Central memory CD4-positive, alpha-beta T cell (primary cell): ENCODE measurements at places on chromosomes 6 and 20.

GRCh38 chr20:38673725-38674091 lies 50.6 kb upstream of the SLC32A1 start:
- DNase-seq = no peak

- DNase-seq = no peak
Measured at GRCh38 chr20:54113566-54113965, 43.2 kb upstream of the BCAS1 start.

DNA sequence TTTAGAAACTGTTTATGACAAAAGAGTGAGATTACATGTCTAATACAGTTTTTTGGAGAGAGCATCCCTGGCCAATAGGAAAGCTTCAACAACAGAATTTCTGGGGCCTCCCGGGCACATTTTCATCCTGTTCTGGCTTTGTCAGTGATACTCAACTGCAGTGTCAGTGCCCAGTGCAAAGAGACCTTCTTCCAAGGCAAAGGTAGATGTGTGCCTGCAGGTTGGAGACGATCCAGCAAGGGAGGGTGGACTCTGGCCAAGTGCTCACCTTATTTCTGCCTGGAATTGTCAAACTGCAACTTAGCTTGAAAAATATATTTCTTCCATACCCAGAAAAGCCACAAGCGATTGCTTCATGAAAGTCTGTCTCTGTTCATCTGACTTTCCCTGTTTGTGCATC lies 211.6 kb upstream of the SNX9 start:
- DNase-seq = no peak

GRCh38 chr20:13422637-13423036 lies 201.6 kb downstream of the ISM1 start:
- no peak for DNase-seq

GRCh38 chr6:53984163-53984562 lies 127.1 kb upstream of the MLIP start:
- DNase-seq = no peak

DNA sequence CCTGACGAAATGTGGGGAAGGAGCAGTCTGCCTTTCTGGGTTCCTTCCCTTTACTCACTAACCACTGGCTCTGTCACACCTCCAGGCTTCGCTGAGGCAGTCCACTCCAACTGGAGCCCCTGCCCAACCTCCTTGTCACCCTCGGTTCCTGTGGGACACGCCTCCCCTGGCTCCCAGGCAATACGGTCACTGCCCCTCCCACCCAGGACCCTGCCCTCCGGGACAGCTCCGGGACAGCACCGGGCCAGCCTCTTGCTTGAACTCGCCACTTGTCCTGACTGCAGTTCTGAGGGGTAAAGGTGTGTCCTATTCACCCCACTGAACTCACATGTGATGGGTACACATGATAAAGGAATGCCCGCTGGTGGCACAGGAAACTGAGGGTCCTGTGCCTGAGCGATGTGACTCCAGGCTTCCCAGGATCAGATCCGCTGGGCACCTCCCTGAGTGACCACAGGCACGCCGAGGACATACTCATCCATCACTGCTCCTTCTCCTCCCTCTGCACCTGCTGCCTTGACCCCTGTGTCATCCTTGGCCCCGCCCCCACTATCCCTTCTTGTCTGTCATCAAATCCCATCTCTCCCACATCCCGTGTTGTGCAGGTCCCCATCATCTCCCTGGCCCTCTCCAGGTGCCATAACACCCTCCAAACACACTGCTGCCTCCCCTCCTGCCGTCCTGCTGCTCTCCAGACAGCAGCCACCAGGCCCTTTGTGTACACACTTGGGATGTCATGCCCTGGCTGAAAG lies 7.9 kb downstream of the SDCBP2 start:
- no peak for DNase-seq

DNA sequence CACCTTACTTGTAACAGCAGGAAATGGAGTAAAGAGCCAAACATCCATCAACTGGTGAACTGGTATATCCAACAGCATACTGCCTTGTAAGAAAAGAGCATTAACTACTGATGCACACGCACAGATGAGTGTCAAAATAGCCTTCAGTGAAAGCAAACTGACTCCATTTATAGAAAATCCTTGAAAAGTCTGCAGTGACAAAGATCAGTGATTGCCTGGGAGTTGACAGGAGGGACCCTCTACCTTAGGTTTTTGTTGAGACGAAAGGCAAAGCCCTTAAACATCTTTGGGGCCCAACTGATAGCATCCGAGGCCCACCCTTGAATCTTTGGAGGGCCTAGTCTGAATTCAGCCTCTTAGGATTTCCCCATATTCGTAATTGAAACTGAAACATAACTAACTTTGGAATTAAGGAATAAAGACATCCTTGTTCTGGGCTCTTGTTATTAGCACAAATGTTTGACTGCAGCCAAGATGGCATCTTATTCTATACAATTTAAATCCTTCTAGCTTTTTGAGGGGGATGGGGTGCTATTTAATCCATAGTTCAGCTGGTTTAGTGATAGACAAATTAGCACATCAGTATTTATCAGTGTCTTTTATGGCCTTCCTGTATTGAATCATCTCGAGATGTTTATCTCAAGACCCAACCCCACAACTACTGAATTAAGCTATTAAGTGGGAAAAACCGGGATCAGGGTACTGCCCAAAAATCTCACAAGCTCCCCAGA lies 13.0 kb downstream of the FBXO5 start:
- no peak for DNase-seq

- no peak for DNase-seq
Measured at GRCh38 chr6:136408204-136408603, 118.6 kb upstream of the BCLAF1 start.

- DNase-seq = no peak
Measured at GRCh38 chr6:11197175-11197536, 35.3 kb downstream of the NEDD9 start.

GRCh38 chr6:26029857-26030653 lies 57.2 kb upstream of the HFE start:
- no peak for DNase-seq

GRCh38 chr6:38783443-38784228 lies 68.5 kb downstream of the DNAH8 start:
- DNase-seq = no peak

DNA sequence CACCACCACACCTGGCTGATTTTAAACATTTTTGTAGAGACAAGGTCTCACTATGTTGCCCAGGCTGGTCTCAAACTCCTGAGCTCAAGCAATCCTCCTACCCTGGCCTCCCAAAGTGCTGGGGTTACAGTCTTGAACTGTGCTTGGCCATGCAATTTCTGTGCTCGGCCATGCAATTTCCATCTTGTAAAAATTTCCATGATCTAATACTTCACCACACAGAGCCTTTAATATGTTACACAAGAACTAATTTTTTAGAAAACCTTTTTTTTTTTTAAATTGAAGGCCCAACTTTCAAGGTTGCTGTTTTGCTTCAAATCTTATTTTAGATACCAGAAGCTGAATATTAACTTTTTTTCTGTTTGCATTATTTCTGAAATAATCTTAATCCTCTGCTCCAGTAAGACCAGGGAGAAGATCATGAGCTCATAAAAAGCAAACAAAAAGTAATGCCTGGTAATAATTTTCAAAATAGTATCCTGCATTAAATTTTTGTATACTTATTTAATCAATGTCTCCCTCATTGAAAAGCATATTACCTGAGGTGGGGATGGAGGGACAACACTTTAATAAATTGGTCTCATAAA lies 38.1 kb upstream of the ARMC2 start:
- no peak for DNase-seq

GRCh38 chr6:90364286-90364685 lies 67.6 kb upstream of the BACH2 start:
- no peak for DNase-seq

DNA sequence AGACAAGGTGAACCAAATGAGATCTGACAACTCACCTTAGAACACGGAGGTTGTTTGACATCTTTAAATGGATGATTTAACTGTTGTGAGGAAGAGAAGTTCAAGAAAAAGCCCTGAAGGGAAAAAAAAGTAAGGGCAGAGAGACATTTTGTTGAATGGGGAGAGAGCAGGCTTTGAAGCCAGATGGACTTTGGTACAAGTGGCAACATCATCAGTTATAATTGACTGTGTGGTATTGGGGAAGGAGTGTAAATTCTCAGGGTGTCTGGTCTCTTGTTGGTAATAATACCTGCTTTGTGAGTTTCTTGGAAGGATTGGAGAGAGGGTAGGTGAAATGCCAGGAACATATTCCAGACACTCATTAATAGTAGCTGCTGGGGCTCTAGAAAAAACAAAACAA lies 21.6 kb downstream of the OGFRL1 start:
- DNase-seq = no peak

DNA sequence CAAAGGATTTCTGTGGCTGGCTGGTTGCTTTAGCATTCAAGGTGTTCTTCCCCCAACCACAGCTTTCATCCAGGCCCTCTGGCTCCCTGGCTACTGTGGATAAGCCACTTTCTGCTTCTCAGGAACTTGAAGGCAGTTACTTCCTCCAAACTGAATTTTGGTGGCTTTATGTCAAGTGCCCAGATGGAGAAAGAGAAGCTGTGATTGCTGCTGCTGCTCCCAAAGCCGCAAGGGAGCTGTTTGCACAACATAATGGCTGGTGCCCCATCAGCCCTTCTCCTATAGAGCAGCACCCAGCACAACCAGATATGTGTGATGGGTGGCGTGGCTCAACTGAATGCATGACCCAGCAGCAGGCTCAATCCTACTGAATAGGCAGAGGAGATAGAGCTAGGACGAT lies 465.2 kb downstream of the MAFB start:
- DNase-seq = no peak

DNA sequence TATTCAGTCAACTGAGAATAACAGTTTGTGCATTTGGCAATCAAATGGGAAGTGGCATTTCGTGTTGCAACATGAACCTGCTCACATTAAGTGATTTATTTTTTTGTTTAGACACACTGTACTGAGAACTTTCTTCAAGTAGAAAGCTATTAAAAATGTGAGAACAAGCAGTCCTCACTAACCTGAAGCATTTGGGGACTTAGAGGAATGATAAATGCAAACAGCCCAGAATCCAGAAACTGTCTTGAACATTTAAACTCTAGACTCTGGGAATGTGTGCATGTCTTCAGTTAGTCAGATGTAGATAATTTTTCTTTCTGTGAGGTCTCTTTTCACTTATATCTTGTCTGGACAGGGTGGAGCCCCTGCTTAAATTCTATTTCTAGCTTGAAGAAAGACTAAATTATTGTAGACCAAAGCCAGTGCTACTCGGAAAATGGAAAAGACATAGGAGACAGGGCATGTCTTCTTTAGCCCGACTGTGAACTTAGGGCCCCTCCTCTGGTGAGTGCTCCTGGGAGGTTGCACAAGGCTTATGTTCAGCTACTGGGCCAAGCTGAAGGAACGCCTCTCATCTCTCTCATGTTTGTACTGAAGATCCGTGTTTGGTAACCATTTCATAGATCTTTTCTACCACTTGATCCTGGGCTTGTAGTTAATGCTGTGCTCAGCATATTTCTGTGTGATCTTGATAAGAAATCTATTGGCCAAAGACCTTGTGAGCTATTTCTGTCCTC lies 70.1 kb downstream of the SLX4IP start:
- no peak for DNase-seq

GRCh38 chr6:20791944-20792343 lies 257.7 kb downstream of the CDKAL1 start:
- no peak for DNase-seq

GRCh38 chr6:88538130-88538706 lies 372.1 kb upstream of the CNR1 start:
- DNase-seq = no peak

- no peak for DNase-seq
Measured at GRCh38 chr6:29981211-29981812, 39.0 kb downstream of the HLA-A start.

DNA sequence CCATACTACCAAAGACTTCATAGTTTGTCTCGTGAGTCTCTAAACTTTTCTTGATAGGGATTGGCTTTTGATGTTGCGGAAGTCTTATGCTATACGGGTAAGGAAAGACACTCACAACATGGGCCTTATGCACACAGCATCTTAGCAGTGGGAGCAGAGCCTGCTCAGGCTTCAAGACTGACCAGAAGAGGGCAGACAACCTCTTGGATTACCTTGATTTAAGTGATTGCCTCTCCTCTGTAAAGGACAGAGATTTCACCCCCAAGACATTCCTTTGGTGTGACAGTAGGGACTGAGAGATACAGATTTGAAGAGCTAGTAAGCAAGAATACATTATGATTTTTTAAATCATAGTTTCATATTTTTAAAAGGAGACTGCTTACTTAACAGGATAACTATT lies 71.0 kb upstream of the SAMD3 start:
- peak; percentile 22 for DNase-seq

- DNase-seq = no peak
Measured at GRCh38 chr20:5168651-5169396, 42.0 kb downstream of the CDS2 start.

DNA sequence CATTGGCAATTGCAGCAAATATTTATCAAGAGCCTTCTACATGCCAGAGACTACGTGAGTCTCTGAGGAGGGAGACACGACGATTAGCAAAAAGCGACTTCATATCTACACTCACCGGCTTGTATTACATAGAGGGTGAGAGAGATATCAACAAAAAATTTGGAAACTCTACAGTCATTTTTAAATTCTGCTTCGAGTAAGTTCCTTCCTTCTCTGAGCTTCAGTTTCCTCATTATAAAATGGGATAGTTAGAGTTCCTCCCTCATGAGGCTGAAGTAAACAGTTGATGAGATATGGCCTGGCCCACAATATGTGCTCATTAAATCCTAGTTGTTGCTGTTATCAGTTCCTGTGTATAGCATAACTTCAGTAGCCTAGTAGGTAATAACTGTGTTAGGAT lies 64.1 kb upstream of the SIRPA start:
- DNase-seq = no peak

DNA sequence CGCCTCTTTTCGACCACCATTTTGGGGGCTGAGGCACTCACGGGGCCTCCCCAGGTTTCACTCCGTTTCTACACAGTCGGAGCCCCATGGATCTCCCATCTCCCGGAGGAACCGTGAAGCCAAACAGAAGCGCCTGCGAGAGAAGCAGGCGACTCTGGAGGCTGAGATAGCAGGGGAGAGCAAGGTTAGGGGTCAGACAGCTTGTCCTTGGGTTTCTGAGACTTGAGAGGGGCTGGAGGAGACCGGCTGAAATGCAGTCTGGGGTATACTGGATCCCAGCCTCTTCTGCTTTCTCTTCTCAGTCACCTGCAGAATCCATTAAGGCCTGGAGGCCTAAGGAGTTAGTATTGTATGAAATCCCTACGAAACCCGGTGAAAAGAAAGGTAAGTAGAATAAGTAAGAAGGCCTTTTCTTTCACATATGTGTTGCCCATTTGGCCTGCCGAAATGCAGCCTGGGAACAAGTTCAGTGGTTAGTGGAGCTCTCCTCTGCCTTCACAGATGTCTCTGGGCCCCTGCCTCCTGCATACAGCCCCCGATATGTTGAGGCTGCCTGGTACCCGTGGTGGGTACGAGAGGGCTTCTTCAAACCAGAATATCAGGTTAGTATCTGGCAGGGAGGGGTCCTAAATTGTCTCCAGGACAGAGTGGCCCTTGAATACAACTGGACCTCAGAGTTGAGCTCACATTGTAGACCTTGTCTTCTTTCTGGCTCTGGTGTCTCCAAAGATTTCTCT lies 984 bp downstream of the VARS2 start:
- DNase-seq = no peak
